Heart right ventricle (tissue), 16 donors: ENCODE measurements at places on chromosomes 16 and 17. TPM values are rescaled to one million over a fixed set of nuclear protein-coding genes. Genes with fewer than 3 reads are reported as not detected.

- no peak for DNase-seq
These were observed 182.3 kb downstream of the PHKB start for GRCh38 chr16:47643323-47644000.

The RAB37 gene
- 1.5 TPM for total RNA-seq

- peak; percentile 21 for DNase-seq
These were observed 513 bp downstream of the CRLF3 start for GRCh38 chr17:30824002-30824355.

GRCh38 chr17:63480826-63481487 lies 4.1 kb downstream of the ACE start:
- no peak for DNase-seq

- DNase-seq, result no peak
These were observed 79.5 kb downstream of the CPPED1 start for GRCh38 chr16:12724226-12724625.

- no peak for DNase-seq
These were observed 711 bp downstream of the ALYREF start for GRCh38 chr17:81890447-81891302.
